ENCODE measurements at places on chromosomes 1 and 21.

DNA sequence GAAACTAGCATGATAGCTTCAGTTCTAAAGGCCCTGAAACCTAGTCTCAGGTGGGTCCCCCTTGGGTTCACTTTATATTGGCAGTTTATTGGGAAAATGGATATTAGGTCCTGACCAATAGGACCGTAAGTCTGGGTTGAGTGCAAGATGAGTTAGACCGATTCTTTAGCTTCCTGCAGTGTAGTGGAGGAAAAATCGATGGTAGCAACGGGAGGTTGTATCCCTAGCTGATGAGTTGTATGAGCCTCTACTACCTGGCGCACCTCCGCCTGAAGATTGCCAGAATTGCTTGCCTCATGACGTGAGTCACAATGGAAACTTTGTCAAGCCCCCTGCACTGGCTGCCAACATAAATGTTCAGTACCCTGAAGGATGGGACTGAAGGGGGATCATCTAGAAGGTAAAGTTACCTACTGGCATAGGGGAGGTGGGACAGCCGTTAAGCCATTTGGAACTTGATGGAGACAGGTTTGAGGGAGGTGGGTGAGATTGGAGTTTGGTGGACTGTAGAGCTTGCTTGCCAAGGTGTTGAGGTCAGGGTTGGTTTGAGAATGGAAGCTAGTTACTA, 3.9 kb downstream of the RCC1 start:
- DNase-seq, result peak; percentile 66

- no peak for DNase-seq
Observed at GRCh38 chr1:217049721-217050120, 326.5 kb upstream of the ESRRG start.

DNA sequence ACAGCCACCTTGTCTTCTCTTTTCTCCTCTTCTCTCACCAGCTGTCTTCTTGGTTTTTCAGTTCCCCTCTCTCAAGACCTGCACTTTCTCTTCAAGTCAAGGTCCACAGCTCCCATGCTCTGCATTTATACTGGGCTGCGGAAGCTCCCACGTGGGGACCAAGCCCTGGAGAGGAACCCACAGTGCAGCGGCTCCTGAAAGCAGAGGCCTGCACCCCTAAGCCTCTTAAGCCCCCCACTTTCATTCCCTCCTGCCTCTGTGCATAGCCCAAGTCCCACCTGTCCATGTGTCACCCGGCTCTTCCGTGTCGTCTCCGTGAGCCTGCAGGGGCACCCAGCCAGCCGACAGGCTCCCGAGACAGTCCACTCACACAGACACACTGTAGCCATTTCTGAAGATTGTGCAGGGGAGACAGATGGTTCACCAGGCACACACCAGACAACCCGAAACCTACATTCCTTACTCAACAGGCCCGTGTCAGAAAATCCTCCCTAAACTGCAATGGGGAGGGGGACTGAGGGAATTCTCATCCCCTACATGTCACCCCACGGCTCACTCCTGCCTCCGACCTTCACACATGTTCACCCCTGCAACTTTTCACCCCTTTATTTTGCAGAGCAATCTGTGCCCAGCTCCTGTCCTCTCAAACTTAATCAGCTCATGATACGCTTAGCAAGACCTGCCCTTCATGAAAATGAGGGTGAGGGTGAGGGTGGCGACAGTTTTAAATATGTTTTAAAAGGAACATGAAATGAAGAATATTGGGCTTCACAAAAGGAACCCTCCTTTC, 6.3 kb downstream of the MX2 start:
- DNase-seq, result no peak

DNA sequence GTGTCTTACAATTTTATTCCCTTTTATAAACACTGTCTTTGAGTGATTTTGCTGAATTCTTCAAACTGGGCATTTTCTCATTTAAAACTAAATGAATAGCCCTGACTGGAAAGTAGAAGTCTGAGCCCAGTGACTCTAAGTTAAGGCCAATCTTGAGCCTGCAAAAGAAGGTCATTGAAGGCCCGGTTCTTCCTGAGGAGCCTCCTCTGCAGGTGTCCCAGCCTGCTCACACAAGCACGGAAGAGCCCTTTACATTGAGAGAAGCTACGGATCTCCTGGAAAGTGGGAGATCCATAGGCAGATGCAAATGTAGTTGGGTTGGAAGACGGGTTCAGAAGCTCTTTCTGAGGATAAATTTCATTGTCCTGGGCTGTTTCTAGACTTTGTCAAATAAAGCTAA, 3.9 kb downstream of the ZNF678 start:
- no peak for DNase-seq

- DNase-seq, result no peak
Observed at GRCh38 chr1:232507571-232507970, 122.4 kb downstream of the SIPA1L2 start.

DNA sequence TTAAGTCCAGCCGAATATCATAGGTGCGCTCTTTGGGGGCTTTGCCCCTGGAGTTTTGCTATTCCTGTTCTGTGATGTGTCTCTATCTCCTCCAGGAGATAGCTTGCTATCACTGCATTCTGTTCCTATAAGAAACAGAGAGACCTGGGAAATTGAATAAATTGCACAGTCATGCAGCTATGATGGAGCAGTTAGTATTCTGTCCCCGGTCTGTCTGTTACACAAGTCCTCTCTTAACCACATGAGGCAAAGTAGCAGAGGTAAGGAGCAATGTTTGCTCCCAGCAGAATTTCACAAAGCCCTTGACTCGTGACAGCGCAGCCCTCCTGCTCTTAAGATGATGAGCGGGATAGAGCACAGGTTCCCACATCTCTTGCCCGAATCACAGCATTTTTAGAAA, 63.9 kb upstream of the GRHL3 start:
- DNase-seq, result no peak

GRCh38 chr1:7317888-7318287, 453.2 kb upstream of the VAMP3 start:
- DNase-seq, result no peak

DNA sequence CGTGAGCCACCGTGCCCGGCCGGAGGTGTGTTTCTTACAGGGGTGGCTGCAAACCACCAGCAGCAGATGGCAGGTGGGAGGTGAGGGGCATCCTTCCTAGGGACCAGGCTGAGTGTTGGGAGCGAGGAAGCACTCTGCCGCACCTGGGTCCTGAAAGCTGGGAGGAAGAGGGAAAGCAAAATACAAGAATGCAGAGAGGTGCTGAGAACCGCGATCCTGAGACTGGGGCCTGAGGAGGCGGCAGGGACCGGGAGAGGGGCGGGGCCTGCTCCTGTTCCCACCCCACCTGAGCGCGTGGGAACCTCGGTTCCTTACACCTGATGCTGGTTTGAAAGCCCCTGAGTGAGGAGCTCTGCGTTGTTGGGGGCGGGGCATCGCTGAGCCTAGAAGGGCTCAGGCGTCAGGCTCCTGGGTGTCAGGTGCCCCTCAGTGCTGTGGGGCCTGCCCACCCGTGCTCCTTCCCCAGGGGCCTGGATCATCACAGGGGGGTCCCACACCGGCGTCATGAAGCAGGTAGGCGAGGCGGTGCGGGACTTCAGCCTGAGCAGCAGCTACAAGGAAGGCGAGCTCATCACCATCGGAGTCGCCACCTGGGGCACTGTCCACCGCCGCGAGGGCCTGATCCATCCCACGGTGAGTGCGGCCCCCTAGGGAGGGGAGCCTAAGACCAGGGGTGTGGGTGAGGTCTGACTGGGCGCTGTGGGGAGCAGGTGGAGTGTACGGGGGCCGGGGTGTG, 15.5 kb downstream of the TRPM2 start:
- no peak for DNase-seq

GRCh38 chr1:186164773-186165172, 210.3 kb downstream of the TPR start:
- no peak for DNase-seq

GRCh38 chr1:111197598-111198284, 2.7 kb downstream of the DENND2D start:
- DNase-seq, result no peak
